ENCODE measurements at places on chromosomes 5 and 9.

GRCh38 chr5:160152287-160152686, 33.0 kb upstream of the PWWP2A start:
- no peak for DNase-seq

- no peak for DNase-seq
Measured at GRCh38 chr5:16815432-16815831, 120.7 kb downstream of the MYO10 start.

DNA sequence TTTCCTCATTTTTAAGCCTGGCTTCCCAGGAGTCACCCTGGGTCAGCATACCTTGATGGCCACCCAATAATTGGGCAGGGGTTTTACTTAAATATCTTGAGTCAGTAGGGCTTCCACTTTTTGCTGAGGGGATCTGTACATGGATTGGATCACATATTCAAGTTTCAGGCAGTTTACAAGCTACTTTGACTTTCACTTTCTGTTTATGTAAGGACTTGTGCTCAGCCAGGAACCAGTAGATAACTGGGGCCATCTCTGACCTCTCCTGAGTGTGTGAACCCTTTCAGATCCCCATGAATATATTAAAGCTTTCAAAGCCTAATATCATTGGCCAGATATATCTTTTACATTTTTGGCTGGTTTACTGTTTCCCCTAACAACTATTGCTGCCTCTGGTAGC, 45.1 kb downstream of the SLCO6A1 start:
- DNase-seq, result no peak

- no peak for DNase-seq
Measured at GRCh38 chr9:61671276-61671973, 481.6 kb downstream of the SPATA31A7 start.
